H7 (cell line): ENCODE measurements at places on chromosomes 5 and 9. TPM values are rescaled to one million over a fixed set of nuclear protein-coding genes. Genes with fewer than 3 reads are reported as not detected.

The AMBP gene
- total RNA-seq = 1.6 and 1.7 TPM in 2 replicates

The TMC1 gene
- not detected in 2 replicates for total RNA-seq

The THOC3 gene
- 147 and 165 TPM in 2 replicates for total RNA-seq

The TOR1A gene
- total RNA-seq = 22.9 and 27.1 TPM in 2 replicates

The RETREG1 gene
- total RNA-seq = 0.28 and 0.74 TPM in 2 replicates

The PCDHA3 gene
- not detected in 2 replicates for total RNA-seq

The SH2D3C gene
- total RNA-seq = 0.26 and 0.42 TPM in 2 replicates

The C9 gene
- total RNA-seq = not detected in 2 replicates

The GMCL2 gene
- total RNA-seq = not detected in 2 replicates

The DMRTA1 gene
- 3.4 and 4.0 TPM in 2 replicates for total RNA-seq

The SLC34A3 gene
- total RNA-seq = 0.03 TPM in 1 of 2 replicates, not detected in the other

The ACSL6 gene
- 0.28 and 0.85 TPM in 2 replicates for total RNA-seq

The ARID3C gene
- not detected in 2 replicates for total RNA-seq

The ZDHHC11 gene
- total RNA-seq = 5.2 and 7.7 TPM in 2 replicates

The IFNA13 gene
- not detected in 2 replicates for total RNA-seq

The LVRN gene
- 0.15 and 1.2 TPM in 2 replicates for total RNA-seq

The ADAMTSL1 gene
- 1.8 and 2.1 TPM in 2 replicates for total RNA-seq

The PRELID2 gene
- 4.1 and 8.9 TPM in 2 replicates for total RNA-seq

The SPATA31E1 gene
- 0.07 TPM in 1 of 2 replicates, not detected in the other for total RNA-seq

The HRCT1 gene
- total RNA-seq = 0.21 TPM in 1 of 2 replicates, not detected in the other

The RRAGA gene
- 23.8 and 28.2 TPM in 2 replicates for total RNA-seq

The GPR107 gene
- 13.0 and 18.0 TPM in 2 replicates for total RNA-seq

The COL15A1 gene
- total RNA-seq = not detected in 2 replicates

The SLC46A2 gene
- not detected in 2 replicates for total RNA-seq

The PLAC8L1 gene
- 0.44 and 0.59 TPM in 2 replicates for total RNA-seq

The MLANA gene
- not detected in 2 replicates for total RNA-seq

The GRM6 gene
- not detected in 2 replicates for total RNA-seq

The MAP1B gene
- total RNA-seq = 31.1 and 41.4 TPM in 2 replicates

The NR2F1-AS1 gene
- 1.1 and 1.8 TPM in 2 replicates for total RNA-seq
